ENCODE measurements at places on chromosomes 1 and 21. TPM values are rescaled to one million over a fixed set of nuclear protein-coding genes. Genes with fewer than 3 reads are reported as not detected.

Gene RGS4
- total RNA-seq, result not detected

Gene PLA2G2A
- total RNA-seq, result not detected

Gene LCA5L
- total RNA-seq, result 2.7 TPM

Gene GPA33
- not detected for total RNA-seq

Gene C1QA
- total RNA-seq, result not detected

Gene IRF6
- total RNA-seq, result 0.10 TPM

Gene FAM163A
- 0.17 TPM for total RNA-seq

Gene ARHGEF10L
- 3.3 TPM for total RNA-seq

Gene TMEM59
- total RNA-seq, result 161 TPM

Gene PDC
- not detected for total RNA-seq

Gene TRIM45
- 2.9 TPM for total RNA-seq

Gene NFASC
- total RNA-seq, result 0.12 TPM

Gene TNFRSF18
- total RNA-seq, result not detected

Gene TTC24
- not detected for total RNA-seq

Gene IL19
- total RNA-seq, result not detected

Gene CLCA2
- total RNA-seq, result not detected

Gene ATP6V1G3
- total RNA-seq, result not detected

Gene SPRR1B
- not detected for total RNA-seq

Gene SYCP1
- total RNA-seq, result not detected

Gene PTAFR
- total RNA-seq, result 0.09 TPM

Gene OR2G6
- total RNA-seq, result not detected

Gene TTC34
- total RNA-seq, result 0.20 TPM

Gene ISG15
- total RNA-seq, result 5.3 TPM

Gene VWA1
- 5.0 TPM for total RNA-seq

Gene BRDT
- not detected for total RNA-seq

Gene SHISAL2A
- not detected for total RNA-seq

Gene PTPN7
- not detected for total RNA-seq

Gene CRP
- total RNA-seq, result not detected

Gene DIRAS3
- total RNA-seq, result not detected

Gene NIBAN1
- total RNA-seq, result 154 TPM

Gene NHLH1
- 0.27 TPM for total RNA-seq

Gene ADORA1
- 0.17 TPM for total RNA-seq

Gene TXNIP
- total RNA-seq, result 611 TPM
